Activated T-helper 17 cell treated with anti-CD3 and anti-CD28 coated beads, Interleukin-2, amount 50 U/mL, for 72 hours (primary cell): ENCODE measurements at places on chromosomes 2 and 18.
A peak's percentile ranks its signal among the peaks of the same experiment; 100 is the strongest.

GRCh38 chr2:236180831-236181453, 12.8 kb upstream of the GBX2 start:
- ATAC-seq: no peak

- ATAC-seq: no peak
These were observed 13.7 kb downstream of the RND3 start for GRCh38 chr2:150473767-150474166.

DNA sequence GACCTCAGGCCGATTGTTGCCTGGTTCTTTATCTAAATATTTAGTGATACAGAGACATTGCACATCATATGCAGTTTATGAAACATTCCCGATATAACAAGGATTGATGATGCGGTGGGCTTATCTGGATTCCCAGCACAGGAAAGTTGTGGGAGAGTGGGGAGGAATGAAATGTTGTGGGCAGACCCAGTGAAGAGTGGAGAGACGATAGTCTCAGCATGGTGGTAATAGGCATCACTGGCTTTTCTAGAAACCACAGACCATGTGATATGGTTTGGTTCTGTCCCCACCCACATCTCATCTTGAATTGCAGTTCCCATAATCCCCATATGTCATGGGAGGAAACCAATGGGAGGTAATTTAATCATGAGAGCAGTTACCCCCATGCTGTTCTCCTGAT, 34.8 kb upstream of the RND3 start:
- ATAC-seq: no peak

DNA sequence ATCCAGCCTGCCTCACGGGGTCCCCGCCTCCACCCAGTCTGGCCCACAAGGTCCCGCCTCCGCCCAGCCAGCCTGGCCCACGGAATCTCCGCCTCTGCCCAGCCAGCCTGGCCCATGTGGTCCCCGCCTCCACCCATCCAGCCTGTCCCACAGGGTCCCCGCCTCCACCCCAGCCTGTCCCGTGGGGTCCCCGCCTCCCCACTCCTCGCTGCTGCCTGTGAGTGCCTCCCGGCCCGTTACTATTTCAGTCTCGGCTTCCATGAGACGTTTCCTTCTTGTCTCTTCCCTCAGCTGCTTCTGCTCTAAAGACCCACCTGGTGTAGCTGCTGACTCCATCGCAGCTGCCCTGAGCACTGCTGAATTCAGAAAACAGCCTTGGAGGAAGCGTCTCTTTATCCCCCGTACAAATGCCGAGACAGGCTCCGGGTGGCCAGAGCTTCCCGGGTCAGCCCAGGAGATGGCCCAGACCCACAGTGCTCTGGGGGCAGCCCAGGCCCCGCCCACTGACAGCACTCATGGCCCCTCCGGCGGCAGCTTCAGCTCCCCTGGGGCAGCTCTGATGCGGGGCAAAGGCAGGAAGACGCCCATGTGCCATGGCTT, 69.8 kb downstream of the NFATC1 start:
- no peak for ATAC-seq

- ATAC-seq: no peak
These were observed 22.4 kb upstream of the CREG2 start for GRCh38 chr2:101409699-101410098.

DNA sequence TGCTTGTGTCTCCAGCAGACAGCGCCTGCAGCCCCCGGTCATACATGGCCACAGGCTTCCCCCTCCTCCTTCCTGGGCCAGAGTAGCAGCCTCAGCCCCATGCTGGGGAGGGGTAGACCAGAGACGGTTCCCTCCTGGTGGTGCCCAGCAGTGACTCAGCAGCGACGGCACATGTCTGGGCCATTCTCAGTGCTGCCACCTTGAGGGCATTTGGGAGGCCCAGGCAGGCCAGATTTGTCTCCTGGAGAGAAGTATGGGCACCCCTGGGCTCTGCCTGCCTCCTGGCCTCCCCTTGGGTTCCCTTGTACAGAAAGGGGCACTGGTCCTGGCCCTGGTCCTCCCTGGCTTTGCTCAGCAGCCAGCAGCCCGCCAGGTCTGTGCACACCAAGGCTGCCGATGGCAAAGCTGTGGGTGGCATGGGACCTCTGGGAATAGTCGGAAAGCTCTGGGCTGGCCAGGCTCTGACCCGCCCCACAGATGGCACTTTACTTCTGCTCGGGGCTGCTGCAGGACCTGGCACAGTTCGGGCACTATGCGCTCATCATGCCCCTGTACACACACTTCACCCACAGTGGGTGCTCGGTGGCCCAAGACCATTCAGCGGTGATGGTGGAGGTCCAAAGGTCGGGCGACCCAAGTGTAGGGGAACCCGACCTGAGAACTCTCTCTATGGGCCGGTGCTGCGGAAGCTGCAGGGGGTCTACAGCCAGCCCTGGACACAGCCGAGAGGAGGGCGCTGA, 11.4 kb upstream of the ALPI start:
- ATAC-seq: peak; percentile 71

- no peak for ATAC-seq
These were observed 95.9 kb downstream of the EPHA4 start for GRCh38 chr2:221476195-221476594.

DNA sequence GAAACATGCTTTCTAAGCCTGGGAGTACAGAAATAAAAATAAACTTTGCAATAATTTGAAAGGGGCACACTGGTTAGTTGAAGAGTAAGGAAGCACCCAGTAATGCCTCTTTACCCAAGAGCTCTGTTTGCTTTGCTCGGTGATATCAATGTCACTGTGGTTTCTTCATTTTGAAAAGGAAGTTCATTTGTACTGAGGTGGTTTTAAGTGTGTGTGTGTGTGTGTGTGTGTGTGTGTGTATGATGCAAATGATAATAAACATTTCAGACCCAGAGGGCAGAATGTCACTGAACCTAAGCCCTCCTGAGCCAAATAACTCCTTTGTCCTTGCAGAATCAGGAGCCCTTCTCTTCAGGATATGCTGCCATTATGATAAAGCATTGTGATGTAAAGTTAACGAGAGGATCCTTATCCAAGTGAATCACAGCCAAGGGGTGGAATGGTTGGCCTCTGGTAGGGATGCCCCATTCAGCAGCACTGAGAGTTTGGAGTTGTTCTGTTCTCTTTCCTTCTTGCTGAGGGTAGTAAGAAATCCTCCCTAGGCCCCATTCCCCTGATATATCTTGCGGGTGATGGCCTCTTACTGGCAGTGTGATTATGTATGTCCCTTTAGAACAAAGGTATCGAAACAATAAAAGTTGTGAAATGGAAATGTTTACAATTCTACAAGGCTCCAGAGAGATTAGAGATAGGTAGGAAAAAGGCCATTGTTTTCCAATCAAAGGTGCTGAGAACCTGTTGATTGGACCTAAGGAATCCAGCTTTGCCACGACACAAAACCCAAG, 7.6 kb downstream of the ITGA6 start:
- no peak for ATAC-seq

DNA sequence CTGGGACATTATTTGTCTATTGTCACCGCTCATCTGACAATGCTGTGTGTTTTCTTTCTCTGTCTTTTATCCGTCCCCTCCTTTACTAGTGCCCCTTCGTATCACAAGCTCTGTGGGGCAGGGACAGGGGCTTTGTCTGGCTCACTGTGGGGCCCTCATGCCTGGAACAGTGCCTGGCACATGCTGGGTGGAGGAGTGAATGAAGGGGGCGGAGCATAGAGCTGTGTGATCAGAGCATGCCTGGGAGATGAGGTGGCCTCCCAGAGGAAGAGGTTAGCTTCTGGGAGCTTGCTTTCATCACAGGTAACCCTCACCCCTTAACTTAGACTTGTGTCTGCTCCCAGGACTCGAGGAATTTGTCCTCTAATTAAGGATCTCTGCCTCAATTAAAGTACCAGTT, 16.4 kb downstream of the MTCL1 start:
- ATAC-seq: no peak

DNA sequence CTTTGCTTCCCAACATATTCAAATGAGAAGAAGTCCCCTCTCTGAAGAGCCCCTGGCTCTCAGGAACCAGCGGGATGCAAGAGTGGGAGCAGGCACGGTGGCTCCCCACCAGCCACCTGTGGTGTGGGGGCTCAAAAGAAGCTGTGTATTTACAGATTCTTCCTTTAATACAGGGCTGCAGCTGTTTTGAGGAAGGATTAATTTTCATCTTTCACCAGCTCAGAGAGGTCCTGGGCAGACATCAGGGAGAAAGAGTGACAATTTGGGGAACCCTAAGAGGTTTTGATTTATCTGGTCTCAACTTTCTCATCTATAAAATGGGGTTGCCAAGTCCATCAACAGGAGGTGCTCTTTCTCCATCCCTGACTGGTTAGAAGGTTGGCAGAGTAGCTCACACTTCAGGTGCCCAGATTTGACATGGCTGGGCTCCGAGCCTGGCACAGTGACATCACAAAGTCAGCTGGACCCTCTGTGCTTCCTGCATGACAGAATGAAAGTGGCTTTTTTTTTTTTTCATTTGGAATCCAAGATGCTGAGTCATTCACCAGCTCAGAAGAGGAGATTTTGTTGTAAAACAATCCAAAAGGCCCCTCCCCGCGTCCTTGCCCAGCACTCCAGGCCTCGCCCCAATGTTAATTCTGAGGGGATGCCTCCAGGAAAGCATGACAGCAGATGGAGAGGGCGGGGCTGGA, 15.5 kb upstream of the SIX2 start:
- no peak for ATAC-seq

DNA sequence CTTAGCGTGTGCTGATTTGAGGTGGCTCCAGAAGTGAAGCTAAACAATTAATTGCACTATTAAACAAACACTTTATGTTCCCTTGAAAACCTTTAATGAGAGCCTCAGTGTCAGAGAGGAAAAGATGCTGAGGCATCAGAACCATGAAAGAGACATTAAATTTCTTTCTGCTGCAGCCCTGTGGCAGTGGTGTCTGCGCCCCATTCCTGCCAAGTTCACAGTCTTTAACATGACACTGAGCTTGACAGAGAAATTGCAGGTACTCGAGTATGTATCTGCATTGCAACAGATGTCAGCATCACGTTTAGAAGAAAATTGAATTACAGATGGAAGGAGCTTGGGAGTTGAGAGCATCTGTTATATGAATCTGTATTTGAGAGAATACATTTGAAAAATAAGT, 111.3 kb upstream of the CREB1 start:
- no peak for ATAC-seq
